Kidney epithelial cell (primary cell): ENCODE measurements at places on chromosomes 11 and 22. TPM values are rescaled to one million over a fixed set of nuclear protein-coding genes. Genes with fewer than 3 reads are reported as not detected.

DDTL gene
- 0.75 and 1.2 TPM in 2 replicates for total RNA-seq

GPHA2 gene
- total RNA-seq: not detected in 2 replicates

HSPB2 gene
- 0.21 and 0.62 TPM in 2 replicates for total RNA-seq

KDM4E gene
- total RNA-seq: not detected in 2 replicates

TREH gene
- not detected in 2 replicates for total RNA-seq

XKR3 gene
- not detected in 2 replicates for total RNA-seq

KLHL35 gene
- 1.5 and 6.8 TPM in 2 replicates for total RNA-seq

MRGPRX3 gene
- total RNA-seq: not detected in 2 replicates

C22orf42 gene
- not detected in 2 replicates for total RNA-seq

KDELR3 gene
- 17.0 and 18.5 TPM in 2 replicates for total RNA-seq

TBRG1 gene
- 45.4 and 53.7 TPM in 2 replicates for total RNA-seq

MPZL3 gene
- total RNA-seq: 7.9 and 9.4 TPM in 2 replicates

LRRC10B gene
- total RNA-seq: 0.25 TPM in 1 of 2 replicates, not detected in the other

RFPL2 gene
- total RNA-seq: not detected in 2 replicates

APOL4 gene
- not detected in 2 replicates for total RNA-seq

NUP98 gene
- 73.4 and 94.0 TPM in 2 replicates for total RNA-seq

GDPD4 gene
- 0.08 TPM in 1 of 2 replicates, not detected in the other for total RNA-seq

UBQLNL gene
- total RNA-seq: 0.21 TPM in 1 of 2 replicates, not detected in the other

SYT12 gene
- 0.08 and 0.48 TPM in 2 replicates for total RNA-seq
